ENCODE measurements at places on chromosomes 13 and 19.

GRCh38 chr13:47220453-47221140, 323.7 kb upstream of the HTR2A start:
- DNase-seq: no peak

GRCh38 chr19:49361438-49362047, 673 bp downstream of the TEAD2 start:
- peak; percentile 86 for DNase-seq

GRCh38 chr13:23160638-23161480, 19.9 kb upstream of the SGCG start:
- no peak for DNase-seq

GRCh38 chr13:64033921-64034320, 2618.3 kb upstream of the PCDH20 start:
- DNase-seq: no peak

DNA sequence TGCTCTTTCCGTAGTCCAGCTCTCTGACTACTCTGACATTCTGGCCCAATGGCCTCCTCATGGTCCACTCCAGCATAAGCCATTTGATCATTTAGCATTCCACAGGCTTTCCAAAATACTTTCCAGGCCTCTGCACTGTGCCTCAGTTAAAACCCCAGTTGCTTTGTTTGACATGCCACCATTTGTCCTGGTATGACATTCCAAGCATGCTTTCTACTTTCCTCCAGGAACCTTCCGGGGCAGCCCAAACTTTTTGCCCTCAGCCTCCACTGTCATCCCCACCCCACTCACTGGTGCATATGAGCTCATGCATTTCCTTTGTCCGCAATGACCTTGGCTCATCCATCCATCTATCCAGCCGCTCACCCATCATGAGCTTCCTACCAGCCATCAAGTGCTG, 41.8 kb upstream of the WASF3 start:
- no peak for DNase-seq

- no peak for DNase-seq
Observed at GRCh38 chr13:35057858-35058257, 115.8 kb downstream of the NBEA start.

GRCh38 chr13:109166804-109167203, 537.4 kb downstream of the MYO16 start:
- no peak for DNase-seq

DNA sequence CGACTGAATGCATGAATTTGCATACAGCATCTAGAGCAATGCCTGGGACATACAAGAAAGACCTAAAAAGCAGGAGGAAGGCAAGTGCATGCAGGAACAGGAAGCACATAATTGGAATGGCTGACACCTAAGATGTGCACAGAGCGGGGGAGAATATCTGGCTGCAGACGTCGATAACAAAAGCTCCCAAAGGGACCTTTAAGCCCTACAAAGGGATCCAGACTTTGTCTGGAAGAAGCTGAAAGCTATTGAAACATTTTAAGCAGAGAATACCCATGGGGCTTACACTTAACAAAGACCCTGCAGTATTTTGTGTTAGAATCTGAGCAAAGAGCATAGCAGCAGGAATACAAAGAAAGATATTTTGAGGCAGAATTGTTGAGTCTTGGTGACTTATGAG, 107.4 kb upstream of the CLDN10 start:
- no peak for DNase-seq

DNA sequence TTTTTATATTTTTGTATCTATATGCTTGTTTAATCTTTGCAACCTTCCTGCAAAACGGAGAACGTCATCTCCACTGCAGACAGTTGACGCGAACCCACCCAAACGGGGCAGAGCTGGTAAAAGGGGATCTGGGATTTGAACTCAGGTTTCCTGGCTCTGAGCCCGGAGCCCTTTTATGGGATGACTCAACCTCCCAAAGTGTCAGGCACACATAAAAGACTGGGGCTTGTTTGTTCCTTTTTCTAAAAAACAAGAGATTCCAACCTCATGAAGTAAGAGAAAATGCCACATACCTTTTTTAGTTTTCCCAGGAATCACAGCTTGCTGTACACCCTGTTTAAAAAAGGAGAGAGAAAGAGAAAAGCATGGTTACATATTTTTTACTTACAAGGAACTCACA, 78.9 kb downstream of the GADD45B start:
- no peak for DNase-seq

DNA sequence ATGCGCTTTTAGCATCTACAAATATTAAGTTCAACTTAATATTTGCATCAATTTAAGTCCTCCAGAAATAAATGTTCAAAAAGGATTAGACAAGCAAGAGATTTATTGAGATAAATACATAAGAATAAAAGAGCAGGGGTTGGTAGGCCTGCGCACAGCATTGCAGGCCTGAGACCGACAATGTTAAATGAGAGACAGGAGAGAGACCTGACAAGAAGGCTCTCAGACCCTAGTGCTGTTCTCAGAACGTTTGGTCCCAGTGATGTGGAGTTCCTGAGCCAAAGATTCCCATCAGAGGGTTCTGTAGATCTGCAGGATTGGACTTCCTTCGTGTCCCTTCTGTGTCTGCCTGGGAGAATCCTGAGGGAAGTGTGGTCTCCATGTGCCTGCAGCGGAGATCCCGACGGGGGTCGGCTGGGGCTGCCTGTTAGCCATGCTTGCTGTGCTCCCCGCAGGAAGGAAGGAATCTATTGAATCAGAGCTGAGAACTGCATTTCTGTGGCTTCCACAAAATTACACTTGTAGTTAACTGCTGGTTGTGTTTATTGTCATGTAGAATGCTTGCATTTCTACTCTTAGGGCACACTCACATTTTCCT, 369.9 kb upstream of the SLC10A2 start:
- DNase-seq: no peak

GRCh38 chr19:39200066-39200802, 3.5 kb downstream of the NCCRP1 start:
- no peak for DNase-seq

- no peak for DNase-seq
Observed at GRCh38 chr19:7564866-7565265, 29.3 kb downstream of the PNPLA6 start.

DNA sequence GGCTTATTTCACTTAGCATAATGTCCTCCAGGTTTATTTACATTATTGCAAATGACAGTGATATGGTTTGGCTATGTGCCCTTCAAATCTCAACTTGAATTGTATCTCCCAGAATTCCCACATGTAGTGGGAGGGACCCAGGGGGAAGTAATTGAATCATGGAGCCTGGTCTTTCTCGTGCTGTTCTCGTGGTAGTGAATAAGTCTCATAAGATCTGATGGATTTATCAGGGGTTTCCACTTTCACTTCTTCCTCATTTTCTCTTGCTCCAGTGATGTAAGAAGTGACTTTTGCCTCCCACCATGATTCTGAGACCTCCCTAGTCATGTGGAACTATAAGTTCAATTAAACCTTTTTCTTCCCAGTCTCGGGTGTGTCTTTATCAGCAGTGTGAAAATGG, 109.6 kb downstream of the VWA8 start:
- no peak for DNase-seq

GRCh38 chr13:32941368-32941767, 74.9 kb upstream of the KL start:
- no peak for DNase-seq

DNA sequence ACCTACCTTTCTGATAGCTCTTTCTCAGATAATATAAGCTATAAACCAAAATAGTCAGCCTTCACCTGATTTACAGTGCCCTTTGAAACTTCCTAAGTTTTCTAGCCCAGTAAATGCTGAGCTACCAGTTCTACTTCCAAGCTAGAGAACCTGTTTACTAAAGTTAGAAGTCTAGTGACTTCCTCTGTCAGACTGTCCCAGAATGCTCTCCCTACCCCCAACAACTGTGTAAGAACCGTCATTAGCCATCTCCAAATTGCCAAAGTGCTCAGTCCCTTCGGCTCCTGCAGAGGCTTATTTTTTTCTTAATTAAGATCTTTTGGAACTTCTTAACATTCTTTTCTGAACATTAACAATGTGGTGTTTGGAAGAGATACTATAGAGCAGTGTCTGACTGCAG, 3.2 kb upstream of the ABCC4 start:
- no peak for DNase-seq

DNA sequence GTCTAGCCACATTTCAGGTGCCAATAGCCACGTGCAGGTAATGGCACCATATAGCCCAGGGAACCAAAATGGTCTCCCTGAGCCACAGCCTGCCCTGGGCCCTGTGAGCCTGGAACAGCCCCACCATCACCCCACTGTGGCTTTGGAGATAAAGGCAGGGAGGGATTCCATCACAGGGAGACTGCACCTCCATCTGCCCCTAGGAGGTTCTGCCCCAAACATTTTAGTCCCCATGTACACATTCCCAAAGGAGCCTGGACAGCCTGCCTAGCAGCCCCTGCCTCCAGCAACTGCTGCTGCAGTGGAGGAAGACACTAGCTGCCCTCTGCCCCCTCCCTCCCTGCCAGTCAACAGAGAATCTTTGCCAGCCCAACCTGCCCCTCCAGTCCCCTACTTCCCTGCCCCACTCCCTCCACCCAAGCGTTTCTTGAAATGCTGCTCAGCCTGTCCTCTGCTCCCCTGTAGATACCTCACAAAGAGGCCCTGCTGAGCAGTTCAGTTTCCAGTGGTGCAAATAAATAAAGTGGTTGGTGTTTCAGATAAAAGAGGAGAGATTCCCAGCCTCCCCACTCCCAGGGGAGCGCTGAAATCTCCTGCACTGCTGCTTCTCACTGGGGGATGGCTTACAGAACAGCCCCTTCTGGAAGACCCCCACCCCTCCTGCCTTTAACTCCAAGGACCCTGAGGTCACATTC, 921.8 kb downstream of the UQCRFS1 start:
- DNase-seq: no peak

- DNase-seq: peak; percentile 86
Observed at GRCh38 chr19:57583521-57584416, at the start of gene ZIK1. Gene ZIK1 (plus strand): TSS chr19:57584145. CDS start chr19:57584357, 212 bp downstream.

GRCh38 chr13:62473190-62473943, 1057.7 kb upstream of the PCDH20 start:
- no peak for DNase-seq

DNA sequence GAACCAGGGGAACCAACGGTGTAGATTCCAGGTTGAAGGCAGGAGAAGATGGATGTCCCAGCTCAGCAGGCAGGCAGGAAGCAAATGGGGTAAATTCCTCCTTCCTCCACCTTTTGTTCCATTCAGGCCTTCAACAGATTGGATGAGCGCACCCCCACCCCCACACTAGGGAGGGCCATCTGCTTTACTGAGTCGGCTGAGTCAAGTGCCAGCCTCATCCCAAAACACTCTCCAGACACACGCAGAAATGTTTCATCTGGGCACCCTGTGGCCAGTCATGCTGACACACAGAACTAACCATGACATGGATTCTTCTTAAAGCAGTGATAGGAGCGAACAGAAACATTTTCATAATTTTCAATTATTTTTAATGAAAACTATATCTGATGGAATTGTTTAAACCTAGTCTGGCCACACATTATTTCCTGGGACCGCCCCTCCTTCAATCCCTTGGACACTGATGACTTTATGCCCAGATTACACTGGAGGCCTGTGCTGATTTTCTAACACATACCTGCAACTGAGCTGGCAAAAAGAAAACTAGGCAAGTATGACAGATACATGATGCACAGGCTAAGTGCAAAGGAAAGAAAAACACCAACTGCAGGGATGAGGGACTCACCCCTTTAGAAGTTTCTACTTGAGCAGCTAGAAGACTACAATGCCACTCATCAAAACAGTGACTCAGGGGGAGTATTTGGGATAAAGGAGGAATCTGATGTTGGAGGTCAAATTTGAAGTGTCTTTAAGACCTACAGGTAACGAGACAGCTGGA, 154.2 kb downstream of the TNFRSF19 start:
- DNase-seq: no peak

DNA sequence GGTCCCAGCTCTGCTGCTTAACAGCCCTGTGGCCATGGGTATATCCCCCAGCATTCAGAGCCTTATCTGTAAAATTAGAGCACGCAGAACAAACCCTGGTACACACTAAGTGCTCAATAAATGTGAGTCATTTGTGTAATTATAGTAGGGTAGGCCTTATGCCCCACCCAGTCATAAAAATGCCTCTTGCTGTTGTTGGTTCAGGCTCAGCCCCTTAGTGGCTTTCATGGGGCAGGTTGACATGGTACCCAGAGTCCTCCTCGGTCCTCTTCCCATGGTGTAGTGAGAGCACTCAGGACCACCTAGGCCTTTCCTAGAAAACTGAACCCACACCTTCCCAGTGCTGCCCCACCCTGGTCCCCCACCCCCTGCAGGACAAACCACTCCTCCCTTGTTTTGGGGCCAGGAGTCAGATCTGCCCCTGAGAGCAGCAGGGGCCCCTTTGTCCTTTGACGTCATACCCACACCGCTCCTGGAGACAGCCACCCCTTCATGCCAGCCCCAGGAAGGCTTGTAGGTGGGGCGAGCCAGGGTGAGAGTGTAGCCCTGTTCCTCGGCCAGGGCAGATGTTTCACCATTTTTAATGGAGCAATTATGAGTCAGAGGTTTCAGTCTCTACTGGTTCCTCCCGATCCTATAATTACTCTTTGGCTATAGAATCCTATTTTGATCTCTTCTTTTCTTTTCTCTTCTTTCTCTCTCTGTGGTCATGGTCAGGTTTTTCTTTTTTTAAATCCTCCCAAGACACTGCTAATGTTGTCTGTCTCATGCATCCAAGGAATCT, 36.8 kb downstream of the ACTN4 start:
- peak; percentile 63 for DNase-seq

GRCh38 chr19:18594096-18594823, 5.7 kb downstream of the REX1BD start:
- DNase-seq: peak; percentile 45

DNA sequence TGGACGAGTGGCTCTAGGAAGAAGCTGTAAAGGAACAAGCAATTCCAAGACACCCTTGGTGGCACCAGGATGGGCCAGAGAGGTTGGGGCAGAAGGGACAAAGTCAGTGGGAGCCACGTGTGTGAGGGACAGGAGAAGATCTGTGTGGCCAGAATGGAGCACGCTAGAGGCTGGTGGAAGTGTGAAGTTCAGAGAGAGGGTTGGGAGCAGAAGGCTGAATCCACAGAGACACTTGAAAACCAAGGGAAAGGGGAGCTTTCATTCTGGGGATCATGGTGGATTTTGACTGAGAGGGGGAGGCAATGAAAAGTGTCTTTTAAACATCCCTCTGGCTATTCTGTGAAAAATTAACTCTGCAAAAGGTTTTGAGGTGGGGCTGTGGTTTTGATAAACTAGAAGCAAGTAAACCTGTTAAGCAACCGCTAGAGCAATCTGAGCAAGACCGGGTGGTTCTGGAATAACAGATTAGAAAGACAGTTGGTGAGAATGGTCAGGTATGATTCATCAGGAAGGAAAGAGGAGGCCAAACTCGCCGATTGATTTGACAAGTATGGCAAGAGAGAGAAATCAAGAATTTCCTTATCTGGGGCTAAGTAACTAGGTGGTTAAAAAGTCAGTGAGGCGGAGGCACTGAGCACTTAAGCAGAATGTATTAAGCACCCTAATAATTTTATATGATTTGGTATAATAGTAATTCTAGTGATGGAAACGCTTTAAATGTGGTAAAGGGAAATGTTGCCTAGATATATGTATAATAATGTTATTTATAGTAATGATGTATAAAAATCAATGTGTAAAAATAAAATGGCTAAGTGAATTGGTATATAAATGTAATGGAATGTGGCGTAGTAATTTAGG, 140.0 kb downstream of the MYO16 start:
- DNase-seq: no peak

GRCh38 chr19:57269515-57270250, 10.6 kb upstream of the ZNF460 start:
- DNase-seq: peak; percentile 80
